Hindlimb muscle (tissue), 1 donor: ENCODE measurements at places on chromosomes 5 and 9. TPM values are rescaled to one million over a fixed set of nuclear protein-coding genes. Genes with fewer than 3 reads are reported as not detected.

Gene GFI1B
- polyA plus RNA-seq: 0.56 TPM

GRCh38 chr5:40572937-40573336 lies 106.8 kb upstream of the PTGER4 start:
- peak; percentile 52 for DNase-seq

- DNase-seq: no peak
These were observed 3.0 kb upstream of the DNAJB5 start for GRCh38 chr9:34986540-34987047.

- no peak for DNase-seq
These were observed 202.0 kb downstream of the ADAMTSL1 start for GRCh38 chr9:18675973-18676372.

GRCh38 chr5:180133060-180133459 lies 61.5 kb upstream of the RNF130 start:
- no peak for DNase-seq

Gene SAXO1
- 0.06 TPM for polyA plus RNA-seq

DNA sequence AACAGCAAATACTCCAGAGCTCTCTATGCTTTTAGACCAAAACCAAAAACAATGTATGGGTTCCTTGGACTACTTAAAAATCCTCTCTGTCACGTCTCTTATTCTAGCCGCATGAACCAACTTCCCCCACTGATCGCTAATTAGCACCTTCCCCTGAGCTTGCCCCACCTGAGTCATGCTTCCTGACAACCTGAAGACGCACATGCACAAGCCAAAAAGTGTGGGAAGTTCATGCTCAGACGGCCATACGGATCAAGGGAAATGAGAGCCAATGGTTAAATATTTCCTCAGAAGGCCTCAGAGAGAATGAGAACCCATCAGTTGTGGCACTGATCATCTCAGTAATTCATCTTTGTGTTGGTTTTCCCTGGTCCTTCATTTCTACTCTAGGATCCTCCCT lies 199.7 kb downstream of the BNC2 start:
- no peak for DNase-seq

GRCh38 chr9:106920701-106921283 lies 57.8 kb downstream of the ZNF462 start:
- no peak for DNase-seq

Gene CARD9
- polyA plus RNA-seq: 1.1 TPM

DNA sequence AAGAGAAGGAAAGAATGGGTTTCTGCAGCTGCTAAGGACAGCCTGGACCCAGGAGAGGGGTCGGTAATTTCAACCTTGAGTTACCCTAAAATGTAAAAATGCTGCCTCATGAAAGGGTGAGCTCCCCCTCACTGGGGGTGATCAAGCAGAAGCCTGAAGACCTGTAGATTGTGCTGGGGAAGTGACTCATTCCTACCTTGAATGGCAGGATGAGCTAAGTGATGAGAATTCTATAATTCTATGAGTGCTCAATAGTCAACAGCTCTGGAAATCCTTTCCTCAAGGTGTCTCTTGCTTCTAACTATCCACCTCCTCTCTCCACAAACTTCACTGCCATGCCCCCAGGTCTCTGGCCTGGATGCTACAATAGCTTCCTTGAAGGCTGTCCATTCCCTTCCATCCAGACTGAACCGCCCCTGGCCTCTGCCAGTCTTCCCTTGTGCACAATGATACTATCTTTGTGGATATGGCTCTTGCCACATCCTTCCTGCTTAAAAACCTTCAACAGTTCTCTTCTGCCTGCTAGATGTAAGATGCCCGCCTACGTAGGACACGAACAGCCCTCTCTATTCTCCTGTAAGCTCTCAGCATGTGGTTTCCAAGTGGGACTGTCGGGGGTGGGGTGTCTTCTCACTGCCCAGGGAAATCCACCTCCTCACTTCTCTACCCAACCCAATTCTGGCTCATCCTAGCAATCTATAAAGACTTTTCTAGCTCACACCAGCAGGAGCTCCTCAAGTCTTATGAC lies 50.6 kb downstream of the PTPN3 start:
- DNase-seq: no peak

DNA sequence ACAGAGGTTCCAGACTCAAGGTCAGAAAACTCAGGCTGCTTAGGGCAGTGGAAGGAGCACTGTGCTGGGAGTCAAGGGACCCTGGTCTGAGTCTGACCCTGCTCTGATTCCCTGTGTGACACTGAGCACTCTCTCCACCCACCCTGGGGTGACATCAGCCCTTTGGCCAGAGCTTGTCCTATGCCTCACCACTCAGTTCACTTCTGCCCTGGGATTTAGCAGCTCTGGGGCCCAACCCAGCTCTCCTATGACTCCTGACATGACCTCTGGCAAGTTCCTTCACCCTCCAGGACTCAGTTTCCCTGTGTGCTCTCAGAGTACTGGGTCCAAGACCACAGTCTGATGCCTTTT lies 63.9 kb downstream of the FAM114A2 start:
- no peak for DNase-seq
